ENCODE measurements at places on chromosomes 13 and 19.

DNA sequence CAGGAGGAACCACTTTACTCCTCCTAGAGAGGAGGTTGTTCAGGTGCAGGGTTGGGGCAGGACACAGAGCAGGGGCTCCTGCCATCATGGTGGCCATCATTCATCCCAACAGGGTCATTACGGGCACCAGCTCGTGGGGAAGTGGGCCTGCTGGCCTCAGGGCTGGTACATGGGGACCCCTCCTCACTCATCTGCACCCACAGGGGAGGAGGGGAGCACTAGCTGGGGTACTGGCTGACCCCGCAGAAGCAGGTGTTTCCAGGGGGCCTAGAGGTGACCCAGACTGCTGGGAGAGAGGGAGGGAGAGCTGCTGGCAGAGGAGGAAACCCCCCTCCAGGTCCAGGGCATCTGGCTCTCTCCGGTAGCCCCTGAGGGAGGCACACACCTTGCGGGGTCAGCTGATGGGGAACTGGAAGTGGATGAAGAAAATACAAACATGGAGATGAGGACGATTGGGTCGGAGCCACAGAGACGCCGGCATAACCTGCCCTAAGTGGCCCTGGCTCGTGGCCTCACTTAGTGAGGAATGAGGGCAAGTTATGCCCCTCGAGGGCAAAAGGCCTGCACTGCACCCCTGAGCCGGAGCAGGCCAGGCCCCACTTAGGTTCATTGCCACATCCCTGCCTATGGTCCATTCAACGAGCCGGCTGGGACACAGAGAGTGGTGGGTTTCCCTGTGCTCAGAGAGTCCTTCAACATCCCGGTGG is 76.2 kb downstream of the SOX1 start:
- no peak for DNase-seq

GRCh38 chr19:55354698-55355212 is at the start of gene COX6B2:
Gene COX6B2 (minus strand): TSS chr19:55354719. CDS start chr19:55354521, 198 bp downstream.
- DNase-seq = no peak

GRCh38 chr19:49468746-49469447 is 5.1 kb upstream of the FLT3LG start:
- peak; percentile 83 for DNase-seq

GRCh38 chr13:107545946-107546502 is 669.3 kb downstream of the LIG4 start:
- no peak for DNase-seq

- no peak for DNase-seq
These were observed 637.8 kb upstream of the KLF12 start for GRCh38 chr13:74771964-74772363.

GRCh38 chr13:106083620-106084350 is 451.7 kb downstream of the EFNB2 start:
- DNase-seq = no peak

DNA sequence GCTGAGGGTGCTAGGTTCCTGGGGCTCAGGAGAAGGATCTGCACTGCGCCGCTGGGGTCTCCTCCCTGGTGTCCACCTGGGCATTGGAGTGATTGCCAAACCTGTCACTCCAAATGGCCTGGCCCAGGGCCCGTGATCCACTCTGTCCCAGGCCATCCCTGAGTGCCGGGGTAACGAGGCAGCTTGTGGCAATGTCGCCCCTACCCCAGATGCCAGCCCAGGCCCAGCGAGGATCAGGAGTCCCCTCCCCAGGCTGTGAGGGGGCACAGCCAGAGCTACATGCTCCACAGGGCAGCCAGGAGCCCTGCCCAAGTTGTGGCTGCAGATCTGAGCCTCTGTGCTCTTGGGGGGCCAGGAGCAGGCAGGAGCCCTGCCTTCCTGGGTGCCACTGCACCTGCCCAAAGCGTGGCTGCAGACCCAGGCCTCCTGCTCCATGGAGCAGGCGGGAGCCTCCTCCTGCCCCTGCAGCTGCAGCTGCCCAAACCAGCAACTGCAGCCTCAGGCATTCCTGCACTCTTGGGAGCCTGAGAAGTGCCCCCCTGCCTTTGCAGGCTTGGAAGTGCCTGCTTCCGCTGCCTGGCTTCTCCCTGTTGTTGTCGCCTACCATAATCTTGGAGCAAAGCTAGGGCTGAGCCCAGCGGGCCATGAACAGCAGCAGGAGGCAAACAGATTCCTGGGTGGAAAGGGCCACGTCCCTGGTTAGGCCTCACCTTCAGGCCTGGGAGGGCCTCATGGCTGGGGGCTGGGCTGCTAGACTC is 4.6 kb downstream of the IGFL4 start:
- no peak for DNase-seq

DNA sequence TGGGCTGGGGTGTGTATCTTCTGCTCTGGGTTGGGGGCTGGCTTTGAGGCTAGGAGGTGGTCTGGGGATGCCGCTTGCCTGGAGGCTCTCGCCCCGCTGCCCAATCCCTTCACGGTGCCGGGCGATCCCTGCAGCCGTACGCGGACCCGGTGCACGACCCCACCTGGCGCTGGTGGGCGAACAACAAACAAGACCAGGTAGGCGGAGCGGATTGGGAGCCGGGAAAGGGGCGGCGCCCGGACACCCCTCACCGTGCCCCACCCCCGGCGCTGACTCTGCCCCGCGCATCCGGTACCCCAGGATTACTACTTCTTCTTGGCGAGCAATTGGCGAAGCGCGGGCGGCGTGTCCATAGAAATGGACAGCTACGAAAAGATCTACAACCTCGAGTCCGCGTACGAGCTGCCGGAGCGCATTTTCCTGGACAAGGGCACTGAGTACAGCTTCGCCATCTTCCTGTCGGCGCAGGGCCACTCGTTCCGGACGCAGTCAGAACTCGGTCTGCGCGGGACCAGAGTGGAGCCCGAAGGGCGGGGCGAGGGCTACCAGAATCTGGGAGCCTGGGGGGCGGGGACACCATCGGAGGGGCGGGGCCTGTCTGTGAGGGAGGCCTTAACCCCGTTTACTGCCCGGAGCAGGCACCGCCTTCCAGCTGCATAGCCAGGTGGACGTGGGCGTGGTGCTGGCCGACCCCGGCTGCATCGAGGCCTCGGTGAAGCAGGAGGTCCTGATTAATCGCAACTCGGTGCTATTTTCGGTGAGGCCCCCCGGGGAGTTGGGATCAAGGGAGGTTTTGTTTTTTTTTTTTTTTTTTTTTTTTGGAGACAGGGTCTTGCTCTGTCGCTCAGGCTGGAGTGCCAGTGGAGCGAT is 12.1 kb upstream of the PSMD8 start:
- peak; percentile 41 for DNase-seq

- no peak for DNase-seq
These were observed 298.8 kb downstream of the UQCRFS1 start for GRCh38 chr19:28914173-28914572.

DNA sequence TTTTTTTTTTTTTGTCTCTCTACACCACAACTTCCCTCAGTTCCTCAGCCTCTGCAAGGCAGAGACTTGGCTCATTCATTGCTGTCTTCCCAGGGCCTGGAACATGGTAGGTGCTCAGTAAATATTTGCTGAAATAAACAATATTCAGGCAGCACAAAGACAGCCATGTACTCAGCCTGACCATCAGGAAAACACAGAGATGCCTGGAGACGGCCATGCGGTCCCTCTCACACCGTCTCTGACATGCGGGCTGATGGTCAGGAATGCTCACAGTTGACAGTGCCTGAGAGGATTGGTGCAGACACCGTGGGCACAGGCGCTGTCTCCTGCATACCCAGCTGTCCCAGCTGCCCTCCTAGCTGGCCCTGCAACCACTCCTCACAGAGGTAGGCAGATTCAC is 924 bp downstream of the PRAM1 start:
- DNase-seq = no peak

GRCh38 chr13:83470133-83470797 is 412.0 kb downstream of the SLITRK1 start:
- DNase-seq = no peak

GRCh38 chr19:35828692-35829301 is 16.2 kb upstream of the PRODH2 start:
- DNase-seq = peak; percentile 41

DNA sequence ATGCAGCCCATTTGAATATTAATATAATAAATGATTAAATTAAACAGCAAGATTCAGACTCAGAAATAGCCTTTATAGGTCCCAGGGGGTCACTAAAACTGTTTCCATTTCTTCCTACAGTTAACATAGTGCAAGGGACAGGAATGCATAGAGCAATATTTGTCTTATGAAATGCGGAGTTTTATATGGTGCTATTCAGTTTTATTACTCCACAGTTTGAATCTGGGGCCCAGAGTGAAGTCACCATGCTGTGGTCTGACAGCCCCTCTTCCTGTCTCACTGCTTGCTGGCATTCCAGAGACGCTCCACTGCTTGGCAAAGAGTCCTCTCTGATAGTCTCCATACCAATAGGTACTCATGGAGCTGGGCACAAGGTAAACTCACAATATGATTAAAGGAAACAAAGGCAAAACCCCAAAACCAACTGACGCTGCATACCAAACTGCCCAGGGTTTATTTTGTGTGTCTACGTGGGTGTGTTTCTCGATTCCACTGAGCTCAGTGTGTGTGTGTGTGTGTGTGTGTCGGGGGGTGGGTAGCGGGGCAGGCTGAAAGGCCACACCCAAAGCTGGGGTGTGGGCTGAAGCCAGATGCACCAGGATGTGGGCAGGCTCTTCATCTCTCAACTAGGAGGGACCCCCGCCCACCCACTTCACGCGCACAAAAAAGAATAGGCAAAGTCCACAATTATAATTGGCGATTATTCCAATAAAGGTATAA is 277.9 kb downstream of the TSHZ3 start:
- no peak for DNase-seq

DNA sequence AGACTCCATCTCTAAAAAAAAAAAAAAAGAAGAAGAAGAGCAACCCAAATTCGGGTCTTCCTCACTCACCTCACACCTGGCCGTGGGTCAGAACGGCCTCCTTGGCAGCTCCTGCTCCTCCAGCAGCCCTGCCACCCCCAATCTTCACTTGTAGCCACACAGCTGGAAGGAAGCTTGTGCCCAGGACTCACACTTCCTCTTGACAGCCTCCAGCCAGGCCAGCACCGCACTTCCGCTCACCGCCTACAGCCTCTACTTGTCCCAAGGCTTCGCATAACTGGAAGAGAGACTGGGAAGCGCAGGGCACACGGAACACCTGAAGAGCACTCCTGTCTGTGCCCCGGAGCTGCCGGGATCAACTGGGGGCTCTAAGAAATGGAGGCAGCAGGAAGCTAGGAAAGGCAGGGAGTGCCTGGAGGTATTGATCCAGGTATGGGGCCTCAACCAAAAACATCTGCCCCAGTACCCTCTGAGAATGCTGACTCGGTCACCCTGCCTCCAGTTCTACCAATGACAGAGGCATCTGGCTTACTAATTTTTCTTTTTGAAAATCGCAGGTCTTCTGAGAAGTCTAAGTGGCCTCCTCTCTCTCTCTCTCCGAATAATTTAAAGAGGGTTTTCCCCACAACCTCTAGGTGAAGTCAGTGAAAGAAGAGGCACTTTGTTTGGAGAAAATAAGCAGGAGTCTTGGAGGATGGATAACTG is 31.1 kb upstream of the ATP12A start:
- no peak for DNase-seq

DNA sequence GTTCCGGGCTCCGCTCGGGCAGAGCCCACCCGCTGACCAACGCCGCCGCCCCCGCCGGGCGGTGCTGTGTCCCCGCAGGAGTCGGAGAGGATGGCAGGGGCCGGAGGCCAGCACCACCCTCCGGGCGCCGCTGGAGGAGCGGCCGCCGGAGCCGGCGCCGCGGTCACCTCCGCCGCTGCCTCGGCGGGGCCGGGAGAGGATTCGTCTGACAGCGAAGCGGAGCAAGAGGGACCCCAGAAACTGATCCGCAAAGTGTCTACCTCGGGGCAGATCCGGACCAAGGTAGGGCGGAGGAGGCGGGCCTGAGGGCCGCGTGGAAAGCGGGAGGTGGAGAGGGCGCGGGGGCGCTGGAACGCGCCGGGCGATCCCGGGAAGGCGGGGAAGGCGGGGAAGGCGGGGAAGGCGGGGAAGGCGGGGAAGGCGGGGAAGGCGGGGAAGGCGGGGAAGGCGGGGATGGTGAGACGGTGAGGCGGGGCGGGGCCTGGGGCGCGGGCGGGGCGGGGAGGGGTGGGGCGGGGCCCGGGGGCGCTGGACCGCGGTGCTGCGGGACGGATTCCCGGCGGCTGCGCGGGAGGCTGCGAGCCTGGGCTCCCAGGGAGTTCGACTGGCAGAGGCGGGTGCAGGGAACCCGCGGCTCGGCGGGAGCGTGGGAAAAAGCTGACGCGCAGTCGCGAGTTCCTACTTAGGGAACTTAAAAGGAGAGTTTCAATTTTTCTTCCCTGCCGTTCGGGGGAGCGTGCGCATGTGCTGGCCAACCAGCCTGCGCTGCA is 421 bp downstream of the DGKH start:
- DNase-seq = peak; percentile 54

- DNase-seq = no peak
These were observed 840 bp upstream of the RPS19 start for GRCh38 chr19:41859213-41859617.

GRCh38 chr13:79222427-79223205 is 183.4 kb downstream of the RBM26 start:
- DNase-seq = no peak

- DNase-seq = no peak
These were observed 426.7 kb downstream of the LIG4 start for GRCh38 chr13:107788464-107789165.

- no peak for DNase-seq
These were observed 537.4 kb downstream of the SLITRK6 start for GRCh38 chr13:85261757-85262346.

GRCh38 chr19:53980539-53981375 is 10.7 kb upstream of the CACNG6 start:
- no peak for DNase-seq

- no peak for DNase-seq
These were observed 60.0 kb upstream of the SHISA2 start for GRCh38 chr13:26111797-26112196.

GRCh38 chr19:31529121-31529520 is 179.9 kb upstream of the TSHZ3 start:
- no peak for DNase-seq

DNA sequence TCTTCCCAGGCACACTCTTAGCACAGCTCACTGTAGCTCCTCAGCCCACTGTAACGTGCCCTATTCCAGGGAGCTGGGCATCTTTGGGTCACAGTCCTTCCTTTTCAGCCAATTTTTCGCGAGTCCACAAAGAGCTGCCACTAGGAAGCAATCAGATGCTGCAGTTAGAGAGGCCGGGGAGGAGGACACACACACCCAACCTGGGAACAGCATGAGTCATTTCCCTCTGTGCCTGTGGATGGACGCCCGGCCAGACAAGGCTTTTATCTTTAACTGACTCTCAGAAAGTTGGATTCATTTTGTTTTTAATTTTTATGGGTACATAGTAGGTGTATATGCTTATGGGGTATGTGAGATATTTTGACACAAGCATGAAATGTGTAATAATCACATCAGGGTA is 918.6 kb downstream of the UQCRFS1 start:
- no peak for DNase-seq

- no peak for DNase-seq
These were observed 16.7 kb upstream of the SLC7A9 start for GRCh38 chr19:32886241-32886640.

GRCh38 chr13:35714121-35714520 is 237.6 kb upstream of the MAB21L1 start:
- no peak for DNase-seq

- DNase-seq = no peak
These were observed 82.3 kb upstream of the PDCD5 start for GRCh38 chr19:32498648-32499200.

GRCh38 chr13:98239162-98240076 is 62.4 kb upstream of the RNF113B start:
- DNase-seq = no peak
